ENCODE measurements at places on chromosomes 1 and 21.

- no peak for DNase-seq
Observed at GRCh38 chr1:107464827-107465226, 324.0 kb downstream of the NTNG1 start.

- DNase-seq = no peak
Observed at GRCh38 chr21:40769231-40769630, 77.7 kb downstream of the DSCAM start.

DNA sequence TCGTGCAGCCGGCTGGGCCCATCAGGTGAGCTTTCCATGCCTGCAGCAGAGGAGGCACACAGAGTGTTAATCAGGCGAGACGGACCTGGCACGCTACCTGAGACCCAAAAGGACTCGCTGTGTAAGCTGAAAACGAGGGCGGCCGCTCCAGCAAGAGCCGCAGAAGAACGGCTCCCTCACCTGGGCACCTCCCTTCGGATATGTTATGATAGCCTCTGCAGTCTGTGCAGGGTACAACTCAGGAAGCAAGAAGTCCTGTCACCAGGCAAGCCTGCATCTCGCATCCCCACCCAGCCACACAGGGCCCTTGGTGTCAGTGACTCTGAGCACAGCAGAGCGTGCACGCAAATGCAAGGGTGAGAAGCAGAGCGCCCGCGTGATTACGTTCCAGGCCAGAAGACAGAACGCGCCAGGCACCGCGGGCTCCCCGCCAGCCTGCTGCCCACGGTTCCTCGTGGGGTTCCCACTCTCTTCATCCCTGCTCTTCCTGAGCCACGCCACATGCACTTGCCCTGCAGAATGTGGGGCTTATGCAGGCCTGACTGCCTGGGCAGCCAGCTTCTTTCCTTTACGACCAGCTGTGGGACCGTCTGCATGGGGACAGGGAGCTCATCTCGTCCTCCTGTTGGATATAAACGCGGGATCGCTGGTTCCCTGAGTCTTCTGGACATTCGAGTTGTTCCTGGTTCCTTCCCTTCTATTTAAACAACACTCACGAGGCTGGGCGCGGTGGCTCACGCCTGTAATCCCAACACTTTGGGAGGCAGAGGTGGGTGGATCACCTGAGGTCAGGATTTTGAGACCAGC lies 20.2 kb upstream of the LRRC47 start:
- no peak for DNase-seq

- no peak for DNase-seq
Observed at GRCh38 chr1:229636042-229636441, 10.0 kb downstream of the URB2 start.
